ENCODE measurements at places on chromosomes 5 and 9.

DNA sequence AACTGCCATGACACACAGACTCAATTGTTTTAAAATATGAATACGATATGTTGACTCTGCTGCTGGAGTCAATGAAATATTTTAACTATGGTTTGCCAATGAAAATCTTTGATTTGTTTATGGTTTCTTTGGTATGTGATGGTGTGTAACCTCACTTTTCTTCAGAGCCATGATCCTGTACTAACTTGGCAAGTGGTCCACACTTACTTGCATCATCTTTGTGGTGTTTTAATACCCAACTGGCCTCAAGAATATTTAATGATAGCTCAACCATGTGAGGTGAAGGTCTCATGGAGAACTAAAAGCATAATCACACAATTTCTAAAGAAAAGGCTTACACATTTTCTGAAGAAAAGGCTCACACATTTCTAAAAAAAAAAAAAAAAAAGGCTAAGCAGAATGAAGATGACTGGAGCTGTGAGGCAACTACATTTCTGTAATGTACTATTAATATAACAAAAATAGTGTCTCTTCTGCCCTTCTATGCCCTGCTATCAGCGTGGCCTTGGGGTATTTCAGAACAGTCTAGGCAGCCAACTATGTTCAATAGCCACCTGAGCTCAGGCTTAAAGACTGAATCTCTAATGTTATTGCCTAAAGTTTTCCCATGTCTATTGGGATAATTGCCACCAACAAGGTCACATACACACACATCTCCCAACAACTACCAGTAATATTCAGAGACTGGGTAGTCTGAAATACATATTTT lies 395.0 kb downstream of the MLLT3 start:
- DNase-seq: no peak

DNA sequence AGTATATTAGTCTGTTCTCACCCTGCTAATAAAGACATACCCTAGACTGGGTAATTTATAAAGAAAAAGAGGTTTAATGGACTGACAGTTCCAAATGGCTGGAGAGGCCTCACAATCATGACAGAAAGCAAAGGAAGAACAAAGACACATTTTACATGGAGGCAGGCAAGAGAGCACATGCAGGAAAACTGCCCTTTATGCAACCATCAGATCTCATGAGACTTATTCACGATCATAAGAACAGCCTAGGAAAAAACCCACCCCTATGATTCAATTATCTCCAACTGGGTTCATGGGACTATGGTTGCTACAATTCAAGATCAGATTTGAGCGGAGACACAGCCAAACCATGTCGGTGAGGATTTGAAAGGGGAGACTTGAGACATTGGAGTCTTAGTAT lies 252.8 kb upstream of the PPP1R2B start:
- no peak for DNase-seq

GRCh38 chr5:16810208-16810854 lies 125.8 kb downstream of the MYO10 start:
- no peak for DNase-seq

GRCh38 chr9:92807757-92808725 lies 43.4 kb upstream of the BICD2 start:
- DNase-seq: no peak

GRCh38 chr5:147507480-147508126 lies 2.3 kb downstream of the DPYSL3 start:
- DNase-seq: no peak

DNA sequence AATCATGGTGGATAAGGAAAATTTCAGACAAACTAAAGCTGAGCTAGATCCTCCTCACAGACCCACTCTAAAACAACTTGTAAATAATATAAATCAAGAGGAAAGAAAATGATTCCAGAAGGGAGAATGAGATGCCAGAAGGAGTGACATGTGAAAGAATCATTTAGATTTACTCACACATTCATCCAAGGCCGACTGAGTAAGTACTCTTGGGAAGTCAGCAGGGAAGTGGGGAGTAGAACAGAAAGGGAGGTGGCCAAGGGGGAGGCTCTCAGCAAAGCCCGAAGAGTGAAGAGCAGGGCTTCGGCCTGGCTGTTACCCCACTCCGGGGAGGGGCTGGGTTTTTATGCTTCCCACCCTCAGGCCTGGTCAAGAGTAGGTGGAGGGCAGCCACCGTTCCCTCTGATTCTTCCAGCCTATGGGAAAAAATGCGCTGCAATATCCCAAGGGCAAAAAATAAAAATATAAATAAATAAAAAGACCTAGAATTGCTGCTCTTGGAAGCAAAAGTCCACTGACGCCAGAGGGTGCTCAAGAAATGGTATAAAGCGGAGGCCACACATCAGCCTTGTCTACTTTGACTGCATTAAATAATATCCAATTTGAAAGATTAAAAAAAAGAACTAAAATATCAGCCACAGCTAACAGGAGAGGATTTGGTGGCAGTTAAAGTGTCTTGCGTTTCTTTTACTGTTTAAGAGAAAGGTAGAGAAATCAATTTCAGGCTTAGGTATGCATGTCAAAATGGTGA lies 110.2 kb upstream of the COL5A1 start:
- no peak for DNase-seq

GRCh38 chr9:104280178-104280560 lies 186.1 kb downstream of the SMC2 start:
- DNase-seq: no peak

GRCh38 chr9:97470076-97470475 lies 31.4 kb upstream of the TMOD1 start:
- no peak for DNase-seq

DNA sequence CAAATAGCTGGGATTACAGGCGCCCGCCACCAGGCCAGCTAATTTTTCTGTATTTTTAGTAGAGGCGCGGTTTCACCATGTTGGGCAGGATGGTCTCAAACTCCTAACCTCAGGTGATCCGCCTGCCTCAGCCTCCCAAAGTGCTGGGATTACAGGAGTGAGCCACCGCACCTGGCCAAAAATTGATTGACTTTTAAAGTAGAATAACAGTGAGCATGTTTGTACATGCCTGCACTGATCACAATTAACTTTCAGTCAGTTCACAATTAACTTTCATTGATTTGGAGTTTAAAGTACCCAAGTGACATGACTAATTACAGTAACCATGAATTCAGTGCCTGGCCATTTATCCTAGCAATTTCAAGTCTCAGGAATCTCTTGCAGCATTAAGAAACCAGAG lies 61.3 kb downstream of the ANKH start:
- no peak for DNase-seq

DNA sequence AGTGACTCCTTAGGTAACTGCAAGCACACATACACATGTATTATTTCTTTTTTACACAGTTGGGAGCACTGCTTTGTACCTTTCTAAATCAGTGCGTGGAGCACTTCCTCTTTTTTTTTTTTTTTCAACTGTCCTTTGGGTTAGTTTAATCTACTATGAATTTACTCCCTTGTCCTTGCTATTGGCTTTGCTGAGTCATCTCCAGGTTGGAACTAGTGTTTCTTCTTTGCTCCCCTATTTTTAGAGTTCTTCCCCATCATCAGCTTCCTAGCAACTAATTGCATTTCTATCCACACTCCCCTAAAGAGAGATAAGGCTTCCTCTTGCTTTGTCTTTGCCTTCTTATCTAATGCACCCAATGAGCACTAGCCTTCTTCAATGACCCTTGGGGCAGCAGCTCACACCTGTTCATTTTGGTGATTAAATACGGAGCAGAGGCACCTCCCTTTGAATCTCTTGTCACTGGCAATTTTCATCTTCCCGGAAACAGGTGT lies 24.3 kb downstream of the S100Z start:
- no peak for DNase-seq

DNA sequence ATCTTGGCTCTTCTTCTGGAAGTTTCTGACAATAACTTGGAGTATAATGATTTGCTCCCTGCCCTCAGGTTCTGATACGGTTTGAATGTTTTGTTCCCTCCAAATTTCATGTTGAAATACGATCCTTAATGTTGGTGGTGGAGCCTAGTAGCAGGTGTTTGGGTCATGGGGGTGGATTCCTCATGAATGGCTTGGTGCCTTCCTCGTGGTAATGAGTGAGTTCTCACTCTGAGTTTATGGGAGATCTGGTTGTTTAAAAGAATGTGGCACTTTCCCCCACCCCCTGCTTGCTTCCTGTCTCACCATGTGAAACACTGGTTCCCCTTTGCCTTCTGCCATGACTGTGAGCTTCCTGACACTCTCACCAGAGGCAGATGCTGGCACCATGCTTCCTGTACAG lies 103.0 kb upstream of the OSMR start:
- DNase-seq: no peak

- no peak for DNase-seq
Observed at GRCh38 chr5:60196385-60197113, 303.0 kb upstream of the PDE4D start.

- no peak for DNase-seq
Observed at GRCh38 chr5:135643881-135644766, 65.3 kb upstream of the CXCL14 start.

DNA sequence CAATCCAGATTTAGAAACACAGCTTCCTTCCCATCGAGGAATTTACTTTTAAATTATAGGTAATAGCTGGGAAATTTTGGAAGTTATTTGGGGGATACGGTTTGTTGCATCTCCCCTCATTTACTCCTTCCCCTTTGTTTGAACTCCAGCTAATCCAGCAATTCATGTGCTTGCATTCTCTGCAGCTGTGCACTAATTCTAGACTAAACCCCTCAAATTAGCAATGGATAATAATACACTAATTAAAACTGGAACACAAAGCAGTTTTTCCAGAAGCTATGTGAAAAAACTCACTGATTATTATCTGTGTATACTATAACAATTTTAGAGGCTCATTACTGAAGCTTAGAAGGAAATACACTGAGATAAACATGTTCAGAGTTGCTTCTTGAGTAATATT lies 751.2 kb upstream of the ZNF608 start:
- DNase-seq: no peak

GRCh38 chr5:957748-958485 lies 50.7 kb upstream of the NKD2 start:
- no peak for DNase-seq

DNA sequence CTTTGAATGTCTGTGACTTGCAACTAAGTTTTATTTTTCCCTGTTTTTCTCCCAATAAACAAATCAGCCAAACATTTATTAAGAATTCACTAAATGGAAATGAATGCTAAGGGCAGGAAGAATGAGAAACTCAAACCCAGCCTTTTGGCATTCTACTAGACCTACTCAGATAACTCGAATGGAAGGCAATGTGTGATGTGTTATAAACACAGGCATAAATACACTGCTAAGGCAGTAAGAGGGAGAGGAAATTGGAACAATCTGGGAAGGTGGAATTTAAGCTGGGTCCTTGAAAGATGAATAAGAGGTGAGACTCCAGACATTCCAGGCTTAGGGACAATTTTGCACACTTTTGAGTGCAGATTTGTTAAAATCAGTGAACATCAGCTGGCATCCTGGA lies 34.7 kb downstream of the MARCHF3 start:
- no peak for DNase-seq

- DNase-seq: no peak
Observed at GRCh38 chr5:148653291-148653835, 964 bp downstream of the HTR4 start.

- no peak for DNase-seq
Observed at GRCh38 chr5:172637110-172637580, 3.9 kb upstream of the NEURL1B start.

DNA sequence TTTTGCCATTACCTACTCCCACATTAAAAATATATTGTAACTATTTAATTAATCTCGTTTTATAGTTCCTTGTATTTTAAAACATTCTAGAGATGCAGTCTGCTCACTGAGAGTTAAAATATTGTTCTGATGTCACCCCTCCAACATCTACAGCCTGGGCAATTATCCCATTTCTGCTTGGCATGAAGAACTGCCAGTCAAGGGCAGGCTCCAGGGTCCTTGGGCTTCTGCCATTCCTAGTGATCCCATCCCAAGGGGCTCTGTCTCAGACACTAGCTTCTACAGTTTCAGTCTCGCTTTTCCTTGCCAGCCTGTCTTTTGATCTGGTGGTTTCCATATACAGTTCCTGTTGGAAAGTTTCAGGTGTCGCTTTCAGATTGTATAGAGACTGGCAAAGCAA lies 287.2 kb downstream of the TMEM232 start:
- no peak for DNase-seq

DNA sequence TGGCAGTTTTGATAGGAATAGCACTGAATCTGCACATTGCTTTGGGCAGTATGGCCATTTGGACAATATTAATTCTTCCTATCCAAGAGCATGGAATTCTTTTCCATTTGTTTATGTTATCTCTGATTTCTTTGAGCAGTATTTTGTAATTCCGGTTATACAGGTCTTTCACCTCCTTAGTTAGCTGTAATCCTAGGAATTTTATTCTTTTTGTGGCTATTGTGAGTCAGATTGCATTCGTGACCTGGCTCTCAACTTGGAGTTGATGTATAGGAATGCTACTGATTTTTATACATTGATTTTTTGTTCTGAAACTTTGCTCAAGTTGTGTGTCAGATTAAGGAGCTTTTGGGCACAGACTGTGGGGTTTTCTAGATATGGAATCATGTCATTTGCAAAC lies 24.0 kb downstream of the TMEM161B start:
- no peak for DNase-seq

DNA sequence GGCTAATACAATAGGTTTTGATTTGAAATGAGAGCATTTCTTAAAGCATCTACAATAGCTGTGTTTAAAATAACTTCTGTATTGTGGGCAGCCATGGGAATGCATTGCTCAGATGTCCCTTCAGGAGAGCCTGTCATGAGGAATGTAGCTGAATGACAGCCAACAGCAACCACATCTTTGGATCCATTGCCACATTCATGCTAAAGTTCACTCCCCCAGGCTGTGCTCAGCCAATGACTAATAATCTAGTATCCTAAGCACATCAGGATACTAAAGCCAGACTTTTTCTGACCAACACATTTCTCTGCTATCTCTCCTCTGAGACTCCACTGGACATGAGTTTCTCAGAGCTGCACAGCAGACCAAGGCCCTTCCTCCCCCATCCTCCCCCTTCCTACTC lies 45.5 kb downstream of the HTR1A start:
- DNase-seq: no peak

DNA sequence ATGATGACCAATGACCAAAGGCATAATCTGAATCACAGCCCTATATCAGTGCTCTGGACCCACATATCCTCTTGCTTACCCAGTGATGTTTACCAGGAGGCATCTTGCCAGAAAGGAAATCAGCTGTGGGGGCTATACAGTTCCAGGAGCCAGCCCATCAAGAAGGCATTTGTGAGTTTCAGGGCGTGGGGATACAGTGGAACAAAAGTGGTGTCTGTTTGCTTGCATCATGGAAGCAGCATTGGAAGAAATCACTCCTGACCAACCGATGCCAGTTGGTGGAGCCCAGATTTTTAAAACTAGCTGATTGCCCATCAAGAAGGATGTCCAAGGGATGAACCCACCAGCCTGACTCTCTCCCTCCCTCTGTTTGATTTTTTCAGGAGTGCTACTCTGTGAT lies 106.5 kb upstream of the EGFLAM start:
- DNase-seq: no peak

GRCh38 chr9:121807069-121807822 lies 155.8 kb downstream of the DAB2IP start:
- DNase-seq: no peak

- DNase-seq: no peak
Observed at GRCh38 chr9:27589462-27589861, 16.2 kb upstream of the C9orf72 start.

All from 8988T (cell line).